NCI-H2107 (cell line): ENCODE measurements at places on chromosomes 4 and X.

DNA sequence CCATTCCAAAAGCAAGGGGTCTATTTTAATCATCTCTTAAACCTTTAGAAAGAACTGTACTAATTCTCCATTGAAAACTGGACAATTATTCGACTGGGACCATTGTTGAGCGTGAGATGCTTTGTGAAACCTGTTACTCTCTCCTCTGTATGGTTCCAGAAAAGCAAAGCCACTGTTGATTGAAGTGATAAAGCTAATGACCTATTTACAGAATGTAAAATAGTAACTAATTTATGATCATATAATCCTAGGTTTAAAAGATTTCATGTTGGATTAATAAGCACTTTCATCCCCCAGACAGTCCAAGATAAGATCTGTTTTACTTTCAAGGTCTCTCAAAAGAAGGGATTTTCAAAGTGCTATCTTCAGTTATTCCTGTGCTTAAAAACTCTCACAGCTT, 614.5 kb downstream of the TMA16 start:
- no peak for DNase-seq

- no peak for DNase-seq
These were observed 40.9 kb upstream of the DCLK2 start for GRCh38 chr4:150037251-150037856.

- no peak for DNase-seq
These were observed 19.2 kb downstream of the BLTP1 start for GRCh38 chr4:122171323-122171722.

GRCh38 chrX:9619581-9619980, 146.1 kb downstream of the GPR143 start:
- DNase-seq: no peak

DNA sequence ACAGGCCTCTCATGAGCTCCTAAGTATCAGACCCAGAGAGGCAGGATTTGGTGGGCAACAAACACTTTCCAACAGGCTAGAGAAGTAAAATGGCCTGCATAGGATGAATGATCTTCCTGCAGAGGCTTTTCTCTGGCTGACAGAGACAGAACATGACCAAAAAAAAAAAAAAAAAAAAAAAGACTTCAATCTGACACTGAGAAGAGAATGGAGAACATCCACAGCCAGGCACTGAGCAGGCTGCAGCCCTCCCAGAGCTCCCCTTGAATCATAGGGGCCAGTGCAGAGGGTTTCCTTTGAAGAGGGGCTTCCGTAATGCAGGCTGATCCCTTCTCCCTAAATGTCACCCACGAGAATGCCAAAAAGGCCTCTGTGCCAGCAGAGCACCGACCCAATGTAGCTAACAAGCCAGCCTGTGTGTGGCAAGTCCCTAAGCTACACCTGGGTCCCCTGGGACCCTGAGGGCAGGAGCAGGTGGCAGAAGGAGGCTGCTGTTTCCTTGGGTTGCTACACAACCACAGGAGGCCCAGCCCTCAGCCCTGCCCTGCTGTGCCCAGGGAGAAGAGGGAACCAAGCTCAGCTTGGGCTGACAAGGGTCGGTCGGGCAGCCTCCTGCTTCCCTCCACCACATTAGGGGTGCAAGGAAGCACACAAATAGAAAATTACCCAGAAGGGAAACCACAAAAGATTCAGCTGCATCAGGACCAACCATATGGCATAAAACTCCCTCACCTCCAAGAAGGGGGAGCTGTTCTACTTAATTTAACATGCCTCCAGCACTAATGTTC, 55.6 kb downstream of the MAP7D2 start:
- DNase-seq: peak; percentile 86

- no peak for DNase-seq
These were observed 326.5 kb upstream of the GATB start for GRCh38 chr4:152087335-152087734.

- DNase-seq: no peak
These were observed 74.3 kb downstream of the NUDT11 start for GRCh38 chrX:51421972-51422597.

- no peak for DNase-seq
These were observed 469.6 kb downstream of the PDGFC start for GRCh38 chr4:156501962-156502361.

GRCh38 chr4:129394635-129395034, 298.7 kb downstream of the C4orf33 start:
- DNase-seq: no peak

- DNase-seq: no peak
These were observed 163.2 kb downstream of the PRKX start for GRCh38 chrX:3550160-3550751.

DNA sequence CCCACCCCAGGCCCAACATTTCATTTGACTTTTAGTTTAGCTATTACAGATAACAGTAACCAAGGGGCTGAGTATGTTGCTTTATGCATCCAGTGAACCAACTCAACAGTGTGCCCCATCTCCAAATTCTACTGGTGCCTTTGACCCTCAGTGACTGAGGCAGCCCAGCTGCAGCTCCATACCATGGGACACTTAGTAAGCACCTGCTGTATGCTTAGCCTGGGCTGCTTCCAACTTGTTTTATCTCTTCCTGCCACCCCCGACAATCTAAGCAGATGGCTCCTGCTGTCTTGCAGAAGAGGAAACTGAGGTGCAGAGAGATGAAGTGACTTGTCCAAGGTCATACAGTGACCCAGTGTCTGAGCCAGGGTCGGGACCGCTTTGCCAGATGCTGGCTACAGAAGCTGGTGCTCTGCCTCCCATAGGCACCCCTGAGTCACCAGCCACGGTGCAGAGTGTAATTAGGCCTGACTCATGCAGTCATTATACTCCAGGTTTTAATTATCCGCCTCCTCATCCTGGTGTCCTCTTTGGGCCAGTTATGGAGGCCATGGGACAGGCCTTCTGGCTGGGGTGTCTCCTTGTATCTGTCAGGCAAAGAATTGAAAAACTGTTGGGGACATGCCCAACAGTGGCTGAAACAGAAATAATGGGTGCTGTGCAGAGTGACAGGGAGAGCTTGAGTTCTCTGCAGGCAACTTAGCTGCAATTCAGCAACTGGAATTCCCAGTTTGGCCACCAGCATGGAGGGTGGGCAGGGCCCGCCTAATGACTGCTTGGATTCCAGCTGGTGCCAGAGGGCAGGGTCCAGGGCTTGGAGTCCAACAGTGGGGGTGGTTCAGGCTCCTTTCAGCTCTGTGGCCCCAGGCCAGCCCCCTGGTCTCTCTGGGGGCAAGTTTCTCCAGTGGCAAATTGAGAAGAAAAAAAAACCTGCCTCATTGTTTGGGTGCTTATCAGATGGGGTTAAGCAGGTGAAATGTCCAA, 8.2 kb upstream of the GPR78 start:
- DNase-seq: no peak

- DNase-seq: no peak
These were observed 58.7 kb upstream of the GPM6B start for GRCh38 chrX:13875572-13875971.

DNA sequence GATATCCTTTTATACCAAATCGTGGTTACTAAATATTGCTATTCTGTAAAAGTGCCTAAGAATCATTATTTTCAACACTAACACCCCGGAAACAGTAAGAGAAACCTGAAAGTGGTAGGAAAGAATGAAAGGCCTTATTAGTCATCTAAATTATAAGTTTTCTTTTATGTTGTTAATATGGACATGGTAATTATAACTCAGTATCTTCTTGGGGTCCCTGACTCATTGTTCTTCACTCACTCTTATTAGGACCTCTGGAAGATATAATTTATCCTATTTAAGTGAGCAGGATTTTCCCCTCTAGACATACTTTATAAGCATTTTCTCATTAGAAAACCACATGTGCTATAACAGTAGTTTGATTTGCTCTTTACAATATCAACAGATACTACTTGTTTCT, 51.0 kb downstream of the SMARCA5 start:
- DNase-seq: no peak

GRCh38 chr4:157372154-157372553, 151.6 kb downstream of the GRIA2 start:
- no peak for DNase-seq

DNA sequence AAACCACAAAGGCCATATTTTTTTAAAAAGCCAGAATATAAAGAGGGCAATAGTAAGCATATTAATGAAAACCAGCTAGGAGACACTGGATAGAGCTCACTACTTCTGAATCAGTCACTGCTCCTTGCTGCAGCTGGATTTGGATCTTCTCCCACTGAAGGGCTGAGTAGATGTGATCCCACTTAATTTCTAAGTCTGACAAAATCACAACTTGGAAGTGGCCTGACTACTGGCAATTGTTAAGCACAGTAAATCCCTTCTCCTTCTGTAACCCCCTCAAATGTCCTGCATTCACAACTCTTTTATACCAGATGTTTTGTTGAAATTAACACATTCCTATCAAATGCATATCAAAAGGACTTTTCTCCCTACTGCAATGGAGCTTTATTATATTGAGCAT, 72.9 kb downstream of the AMMECR1 start:
- no peak for DNase-seq

DNA sequence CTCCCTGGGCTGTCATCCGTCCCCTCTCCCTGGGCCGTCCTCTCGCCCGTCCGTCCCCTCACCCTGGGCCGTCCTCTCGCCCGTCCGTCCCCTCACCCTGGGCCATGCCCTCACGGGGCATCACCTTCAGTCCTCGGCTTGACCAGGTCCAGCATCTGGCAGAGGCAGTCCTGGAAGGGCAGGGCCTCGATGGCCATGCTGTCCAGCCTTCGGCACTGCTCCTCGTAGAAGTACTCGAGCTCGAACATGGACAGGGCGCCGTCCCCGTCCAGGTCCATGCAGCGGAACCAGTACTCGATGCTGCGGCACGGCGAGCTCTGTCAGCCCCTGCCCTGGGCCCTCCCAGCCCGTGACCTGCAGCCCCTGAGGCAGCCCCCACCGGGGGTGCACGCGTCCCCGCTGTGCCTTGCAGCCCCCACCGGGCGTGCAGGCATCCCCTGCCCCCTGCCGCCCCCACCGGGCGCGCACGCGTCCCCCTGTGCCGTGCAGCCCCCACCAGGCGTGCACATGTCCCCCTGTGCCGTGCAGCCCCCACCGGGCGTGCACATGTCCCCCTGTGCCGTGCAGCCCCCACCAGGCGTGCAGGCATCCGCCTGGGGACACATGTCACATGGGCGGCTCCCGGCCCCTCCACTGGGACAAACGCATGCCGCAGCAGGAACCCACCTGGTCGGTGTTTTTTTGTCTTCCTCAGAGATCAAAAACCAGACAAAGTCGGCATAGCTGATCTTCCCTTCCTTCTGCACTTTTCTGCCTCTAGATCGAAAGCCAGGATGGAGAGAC, 22.2 kb upstream of the GTPBP6 start:
- DNase-seq: no peak

DNA sequence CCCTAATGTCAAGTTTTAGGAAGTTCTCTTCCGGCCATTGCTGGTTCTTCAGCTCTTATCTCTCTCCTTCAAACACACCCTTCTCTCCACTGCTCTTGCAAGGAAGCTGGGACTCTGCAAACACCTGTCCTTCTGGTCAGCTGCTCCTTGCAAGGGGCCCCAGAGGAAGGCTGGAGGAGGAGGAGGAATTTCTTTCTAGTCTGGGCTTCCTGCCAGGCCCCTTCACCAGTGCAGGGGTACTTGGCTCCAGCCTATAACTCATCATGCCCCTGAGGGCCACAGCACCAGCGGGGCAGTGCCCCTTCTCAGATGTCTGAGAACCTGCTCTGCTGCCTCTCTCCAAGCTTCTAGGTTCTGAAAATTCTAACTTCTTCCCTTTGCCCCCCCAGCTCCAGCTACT, 46.7 kb downstream of the REELD1 start:
- no peak for DNase-seq

GRCh38 chrX:134026565-134027311, 41.3 kb upstream of the GPC3 start:
- no peak for DNase-seq

DNA sequence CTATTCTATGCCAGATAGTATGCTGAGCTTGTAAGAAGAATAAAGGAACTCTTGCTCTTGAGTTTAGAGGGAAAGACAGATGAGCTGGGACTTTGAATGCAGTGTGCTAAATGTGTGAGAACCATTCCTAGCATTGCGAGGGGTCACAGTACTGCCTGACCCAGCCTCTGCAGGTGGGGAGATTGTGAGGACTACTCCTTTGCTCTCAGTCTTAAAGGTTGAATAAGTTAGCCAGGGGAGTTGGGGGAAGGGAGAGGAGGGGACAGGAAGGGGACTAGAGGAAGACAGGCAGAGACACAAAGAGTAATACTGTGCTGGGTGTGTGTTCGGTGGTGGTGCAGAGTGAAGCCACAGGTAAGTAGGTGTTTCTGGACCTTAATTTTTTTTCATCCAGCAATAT, 41.7 kb downstream of the DCUN1D4 start:
- DNase-seq: no peak

GRCh38 chrX:44096666-44097065, 123.5 kb upstream of the NDP start:
- DNase-seq: no peak

- no peak for DNase-seq
These were observed 338.4 kb upstream of the GNPDA2 start for GRCh38 chr4:45064741-45065140.

GRCh38 chrX:119941336-119941735, 2.2 kb downstream of the NKAP start:
- DNase-seq: no peak

GRCh38 chr4:80521438-80521837, 185.9 kb downstream of the CFAP299 start:
- DNase-seq: no peak

DNA sequence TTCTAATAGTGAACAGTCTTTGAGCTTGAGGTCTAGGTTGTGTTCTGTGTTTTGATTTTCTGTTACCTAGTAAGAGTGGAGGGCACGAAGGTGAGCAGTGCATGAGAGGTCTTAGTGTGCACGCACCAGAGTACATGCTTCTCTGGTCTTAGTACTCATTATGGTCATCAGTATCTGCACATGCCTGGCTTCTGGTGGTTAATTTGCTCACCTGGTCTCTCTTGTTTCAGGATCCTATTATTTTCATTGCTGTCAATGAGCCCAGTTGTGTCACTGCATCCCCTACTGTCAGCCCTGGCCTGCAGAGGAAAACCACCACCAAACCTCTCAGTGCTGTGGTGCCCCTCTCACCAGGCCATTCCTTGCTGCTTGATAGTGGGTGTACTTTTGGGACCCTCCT, 54.8 kb downstream of the NSUN7 start:
- no peak for DNase-seq

GRCh38 chr4:4985844-4986243, 33.4 kb downstream of the CYTL1 start:
- no peak for DNase-seq

DNA sequence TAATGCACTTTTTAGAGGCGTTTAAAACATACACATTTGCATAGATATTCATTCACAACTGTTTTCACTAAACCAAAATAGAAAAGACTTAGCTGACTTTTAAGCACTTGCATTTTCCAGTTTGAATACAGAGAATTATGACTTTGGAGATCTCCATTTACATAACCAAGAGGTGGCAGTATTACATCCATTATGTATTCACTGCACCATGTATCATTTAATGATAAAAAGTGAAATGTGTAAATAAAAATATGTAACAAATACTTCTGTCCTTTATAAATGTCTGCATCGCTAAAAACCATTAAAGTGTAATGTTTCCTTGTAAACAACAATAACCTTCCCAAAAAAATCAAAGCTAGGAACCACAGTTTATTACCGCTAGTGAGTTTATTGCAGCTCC, 413.2 kb downstream of the FGF13 start:
- no peak for DNase-seq
